ENCODE measurements at places on chromosomes 2 and 18.

DNA sequence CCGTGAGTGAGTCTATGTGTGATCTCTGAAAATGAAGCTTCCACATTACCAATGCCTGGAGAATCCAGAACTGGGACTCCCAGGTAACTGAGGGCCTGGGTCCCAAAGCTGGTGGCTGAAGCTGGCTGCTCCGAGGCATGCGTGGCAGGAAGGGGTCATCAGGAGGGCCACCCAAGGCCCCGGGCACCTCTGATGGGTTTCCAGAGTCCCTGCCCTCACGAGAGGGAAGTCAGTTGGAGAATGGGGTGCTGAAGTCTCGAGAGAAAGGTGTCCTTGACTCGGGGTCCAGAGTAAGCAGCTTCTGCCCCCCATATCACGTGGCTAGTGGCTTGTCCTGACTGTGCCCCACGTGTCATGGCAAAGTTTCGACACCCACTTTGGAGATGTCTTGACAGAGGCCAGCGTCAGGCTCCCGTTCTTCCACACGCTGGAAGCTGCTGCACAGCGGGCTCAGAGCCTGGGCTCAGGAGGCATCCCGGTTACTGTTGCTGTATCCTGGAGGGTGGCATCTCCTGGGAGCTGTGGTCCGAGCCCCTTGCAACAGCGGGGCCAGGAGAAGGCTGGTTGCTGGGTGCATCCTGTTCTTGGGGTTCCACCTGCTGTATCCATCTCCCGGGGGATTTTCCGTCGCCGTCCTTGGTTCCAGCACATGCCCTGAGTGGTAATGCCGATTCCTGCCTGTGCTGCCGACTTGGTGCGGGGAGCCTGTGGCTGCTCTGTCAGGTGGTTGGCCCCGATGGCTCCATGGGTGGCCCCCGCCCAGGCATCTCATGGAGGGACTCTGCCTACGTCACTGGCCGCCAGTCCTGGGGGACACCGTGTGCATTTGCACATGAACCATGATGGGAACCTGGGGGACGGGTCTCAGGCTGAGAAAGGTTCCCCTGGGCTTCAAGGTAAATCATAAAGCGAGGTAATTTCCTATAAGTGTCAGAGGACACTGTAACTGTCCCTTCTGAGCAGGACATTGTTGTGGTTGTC is 183.3 kb upstream of the HDAC4 start:
- DNase-seq, result no peak

DNA sequence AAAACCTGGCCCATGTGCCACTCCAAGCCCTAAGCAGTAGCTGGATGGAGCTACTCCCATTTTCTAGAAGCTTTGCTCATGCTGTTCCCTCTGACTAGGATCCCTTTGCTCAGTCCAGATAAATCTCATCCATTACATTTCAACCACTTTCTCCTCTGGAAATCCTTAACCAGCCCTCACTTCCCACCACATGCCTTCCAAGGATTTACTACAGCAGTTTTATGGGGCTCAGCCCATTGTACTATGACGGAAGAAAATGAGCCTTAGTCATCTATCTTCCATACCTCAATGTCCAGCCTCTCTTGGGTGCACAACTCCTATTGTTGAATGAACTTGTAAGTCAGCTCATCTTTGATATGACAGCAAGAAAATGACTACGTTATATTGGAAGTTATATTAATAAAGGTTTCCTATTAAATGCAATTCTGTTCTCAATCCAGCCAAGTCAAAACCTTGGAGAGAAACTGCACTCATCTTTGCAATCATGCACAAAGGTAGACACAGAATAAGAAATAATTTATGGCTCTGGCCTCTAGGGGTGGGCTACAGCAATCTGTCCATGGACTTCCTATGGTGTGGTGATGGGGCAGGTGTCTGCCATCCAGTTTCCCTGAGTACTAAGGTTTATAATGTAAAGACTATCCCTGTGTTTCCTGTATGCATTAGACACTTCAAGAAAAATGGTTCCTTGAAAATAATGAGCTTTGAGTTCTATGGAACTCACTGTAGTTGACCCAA is 3.4 kb downstream of the B4GALT6 start:
- DNase-seq, result no peak

- no peak for DNase-seq
Observed at GRCh38 chr18:39806525-39806924, 2148.5 kb upstream of the PIK3C3 start.

DNA sequence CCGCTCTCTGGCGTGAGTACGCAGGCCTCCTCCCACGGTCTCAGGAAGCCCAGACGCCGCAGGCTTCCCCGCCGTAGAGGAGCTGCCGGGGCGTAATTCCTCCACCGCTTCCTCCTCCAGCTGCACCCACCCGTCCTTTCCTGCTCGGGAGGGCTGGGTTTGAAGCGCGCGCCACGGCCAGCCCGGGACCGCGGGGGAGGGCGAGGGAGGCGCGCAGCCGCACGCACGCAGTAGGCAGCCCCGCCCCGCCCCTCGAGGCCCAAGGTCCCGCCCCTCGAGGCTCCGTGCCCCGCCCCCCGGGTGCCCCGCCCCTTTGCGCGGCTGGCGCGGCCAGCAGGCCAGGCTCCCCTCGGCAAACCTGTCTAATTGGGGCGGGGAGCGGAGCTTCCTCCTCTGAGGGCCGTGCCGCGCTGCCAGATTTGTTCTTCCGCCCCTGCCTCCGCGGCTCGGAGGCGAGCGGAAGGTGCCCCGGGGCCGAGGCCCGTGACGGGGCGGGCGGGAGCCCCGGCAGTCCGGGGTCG is at the start of gene MALT1:
TSS of gene MALT1 (plus strand) at position 355 of the 521 bp plus-strand sequence. CDS start 179 bp downstream, outside the sequence.
- peak; percentile 97 for DNase-seq

GRCh38 chr2:25373269-25373981 is 31.7 kb upstream of the DNMT3A start:
- peak; percentile 88 for DNase-seq

- no peak for DNase-seq
Observed at GRCh38 chr18:67517444-67517765, 885 bp upstream of the DSEL start.

- no peak for DNase-seq
Observed at GRCh38 chr2:164813535-164813934, 28.1 kb downstream of the COBLL1 start.

DNA sequence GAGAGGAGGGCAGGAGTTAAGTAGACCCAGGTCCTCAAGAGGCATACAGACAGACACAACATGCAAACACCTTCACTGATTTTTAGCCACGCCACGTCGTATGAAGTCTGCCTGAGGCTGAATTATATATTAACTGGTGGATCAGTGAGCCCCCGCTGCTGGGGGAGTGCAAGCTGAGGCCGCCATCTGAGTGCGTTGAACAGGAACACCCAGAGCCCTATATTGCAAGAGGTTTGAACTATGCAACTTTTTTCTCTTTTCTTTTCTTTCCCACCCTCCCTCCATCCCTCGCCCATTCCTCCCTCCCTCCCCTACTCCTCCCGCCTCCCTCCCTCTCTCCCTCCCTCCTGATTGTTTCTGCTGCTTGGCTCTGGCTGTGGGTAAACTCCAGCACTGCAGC is 30.2 kb downstream of the SETBP1 start:
- DNase-seq, result no peak

- DNase-seq, result no peak
Observed at GRCh38 chr2:96751800-96752199, 8.9 kb upstream of the CNNM4 start.

- no peak for DNase-seq
Observed at GRCh38 chr2:124121106-124121505, 96.0 kb downstream of the CNTNAP5 start.

GRCh38 chr2:47907039-47907781 is 912 bp upstream of the FBXO11 start:
- DNase-seq, result no peak

DNA sequence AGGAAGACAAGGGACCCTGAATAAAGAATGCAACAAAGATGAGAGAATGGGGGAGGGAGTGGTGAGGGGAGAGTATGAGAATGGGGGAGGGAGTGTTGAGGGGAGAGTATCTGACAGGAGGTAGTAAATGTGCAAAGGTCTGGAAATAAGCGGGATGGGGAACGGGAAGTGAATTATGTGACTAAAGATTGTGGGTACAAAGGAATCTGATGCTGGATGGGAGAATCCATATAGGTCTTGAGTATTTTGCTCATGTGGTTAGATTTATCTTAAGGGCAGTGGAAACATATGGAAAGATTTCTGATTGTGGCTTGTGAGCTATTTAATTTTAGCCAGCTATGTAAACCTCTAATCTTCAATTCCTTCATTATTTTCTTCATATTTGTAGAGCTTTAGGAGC is 593.4 kb downstream of the DCC start:
- DNase-seq, result no peak

- DNase-seq, result no peak
Observed at GRCh38 chr2:73972846-73973245, 11.9 kb upstream of the TET3 start.

DNA sequence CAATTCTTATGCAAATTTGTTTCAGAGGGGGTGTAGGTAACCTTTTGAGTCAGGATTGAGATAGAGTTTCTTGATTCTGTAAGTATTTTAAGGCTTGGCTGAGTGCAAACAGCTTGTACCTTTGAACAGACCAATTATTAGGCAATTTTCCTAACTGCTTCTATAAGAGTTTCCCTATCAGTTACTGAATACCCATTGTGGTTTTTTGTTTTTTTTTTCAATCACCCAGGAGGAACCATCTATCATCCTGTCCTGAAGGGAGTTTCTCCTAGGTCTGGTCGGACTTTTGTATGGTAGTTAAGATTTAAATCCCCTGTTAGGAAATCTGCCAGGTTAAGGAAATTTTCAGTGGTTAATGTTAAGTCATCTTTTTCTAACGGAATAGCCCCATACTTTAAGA is 319.4 kb upstream of the SLC39A10 start:
- DNase-seq, result no peak

DNA sequence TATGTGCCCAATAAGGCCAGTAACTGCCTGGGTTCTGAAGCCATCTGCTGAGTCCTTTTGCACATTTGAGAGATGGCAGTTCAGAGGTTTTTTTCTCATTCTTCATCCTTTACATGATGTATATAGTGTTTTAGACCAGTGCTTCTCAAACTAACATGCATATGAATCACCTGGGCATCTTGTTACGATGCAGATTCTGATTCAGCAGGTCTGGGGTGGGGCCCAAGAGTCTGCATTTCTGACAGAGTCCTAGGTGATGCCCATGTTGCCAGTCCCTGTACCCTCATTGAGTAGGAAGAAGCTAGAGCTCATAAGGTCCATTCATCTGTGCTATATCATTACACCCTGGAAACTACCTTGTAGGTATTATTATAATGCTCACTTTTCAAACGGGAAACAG is 3.8 kb downstream of the SMYD5 start:
- DNase-seq, result no peak

GRCh38 chr2:15712551-15713342 is 121.1 kb downstream of the DDX1 start:
- no peak for DNase-seq

DNA sequence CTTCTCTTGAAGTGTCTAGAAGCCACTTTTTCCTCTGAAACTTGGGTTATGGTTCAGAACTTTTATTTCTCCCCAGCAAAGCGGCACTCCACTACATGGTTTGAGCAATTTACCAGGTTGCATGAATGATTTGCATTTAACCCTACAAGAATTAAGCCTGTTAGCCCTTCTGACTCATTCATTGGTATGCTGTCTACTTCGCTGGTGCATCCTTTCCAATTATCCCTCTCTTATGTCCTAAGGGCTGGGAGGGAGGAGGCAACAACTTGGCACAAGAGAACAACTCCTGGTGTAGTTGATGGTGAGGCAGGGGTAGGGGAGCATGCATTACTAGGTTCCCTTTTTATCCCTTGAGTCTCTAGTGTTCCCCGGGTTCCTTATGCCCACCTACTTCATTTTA is 293.4 kb upstream of the MEX3C start:
- no peak for DNase-seq

GRCh38 chr2:207144173-207144785 is 21.5 kb downstream of the KLF7 start:
- no peak for DNase-seq
